ENCODE measurements at places on chromosomes 3 and 15.
A peak's percentile ranks its signal among the peaks of the same experiment; 100 is the strongest.

DNA sequence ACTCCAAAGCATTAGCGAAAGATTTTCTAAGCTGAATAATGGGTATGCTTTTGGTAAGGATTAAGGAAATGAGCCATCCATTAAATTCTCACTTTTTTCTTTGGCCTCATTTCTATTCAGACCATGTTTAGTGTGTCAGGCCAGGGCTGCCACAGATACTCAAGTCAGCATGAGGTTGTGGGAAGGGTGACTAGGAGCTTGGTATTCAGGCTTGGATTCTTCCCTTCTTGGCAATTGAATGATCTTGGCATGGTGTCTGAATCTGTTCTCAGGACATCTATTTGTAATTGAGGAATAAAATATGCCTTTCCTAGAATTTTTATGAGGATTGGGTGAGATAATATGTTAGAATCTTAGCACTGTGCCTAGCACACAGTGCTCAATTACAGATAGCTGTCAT, 11.2 kb downstream of the CCNB2 start:
- DNase-seq, result no peak

DNA sequence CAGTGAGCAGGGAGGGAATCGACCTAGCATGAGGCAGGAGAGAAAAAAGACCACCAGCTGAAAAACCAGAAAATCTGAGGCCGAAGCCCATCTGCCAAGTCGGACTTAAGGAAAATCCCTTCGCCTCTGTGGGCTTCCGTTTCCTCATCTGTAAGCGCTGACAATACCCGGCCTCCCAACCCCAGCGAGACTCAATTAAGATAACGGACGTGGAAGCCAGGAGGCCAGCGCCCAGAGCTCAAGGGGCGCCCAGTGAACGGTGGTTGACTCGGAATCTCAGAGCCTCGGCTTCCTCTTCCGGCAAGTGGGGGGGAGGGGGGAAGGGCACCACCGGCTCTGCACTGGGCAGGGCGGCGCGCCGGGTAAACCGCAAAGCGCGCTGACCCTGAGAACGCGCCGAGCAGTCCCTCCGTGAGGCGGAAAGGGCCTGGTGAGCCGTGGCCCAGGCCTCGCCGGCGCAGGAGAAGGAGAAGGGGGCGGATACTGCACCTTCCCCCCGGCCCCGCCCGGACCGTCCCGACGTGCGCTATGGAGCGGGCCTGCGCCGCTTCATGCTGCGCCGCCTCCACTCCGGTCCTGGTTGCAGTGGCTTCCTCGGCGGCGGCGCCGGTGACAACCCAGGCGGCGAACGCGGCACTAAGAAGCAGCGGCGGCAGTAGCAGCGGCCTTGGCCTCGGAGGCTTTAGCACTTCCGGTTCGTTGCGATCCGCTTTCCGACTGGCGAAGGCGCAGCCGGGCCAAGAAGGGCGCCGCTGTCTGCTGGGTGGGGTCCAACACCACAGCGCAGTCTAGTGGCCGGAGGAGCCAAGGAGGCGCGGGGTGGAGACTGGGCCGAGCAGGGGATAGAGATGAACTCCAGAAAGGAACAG, at the start of gene DPP8:
Gene DPP8, minus strand, starts transcription at position 693 of the 869 bp plus-strand sequence. CDS start 5,136 bp downstream, outside the sequence.
- peak; percentile 87 for DNase-seq

DNA sequence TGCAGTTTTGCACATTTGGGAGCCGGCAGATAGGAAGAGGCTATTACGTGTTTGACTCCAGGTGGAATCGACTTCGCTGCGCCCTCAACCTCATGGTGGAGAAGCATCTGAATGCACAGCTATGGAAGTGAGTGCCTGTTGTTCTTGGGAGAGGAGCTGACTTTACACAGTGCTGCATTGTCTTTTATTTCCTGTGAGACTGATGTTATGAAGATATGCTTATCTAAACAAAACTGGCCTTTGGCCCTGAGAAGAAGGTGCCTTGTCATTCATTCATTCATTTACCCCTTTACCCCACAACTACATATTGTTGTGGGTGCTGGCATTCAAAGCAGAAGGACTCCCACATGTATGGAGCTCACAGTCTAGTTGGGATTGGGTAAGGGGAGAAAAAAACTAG, 32.6 kb downstream of the PSMD6 start:
- DNase-seq, result no peak

DNA sequence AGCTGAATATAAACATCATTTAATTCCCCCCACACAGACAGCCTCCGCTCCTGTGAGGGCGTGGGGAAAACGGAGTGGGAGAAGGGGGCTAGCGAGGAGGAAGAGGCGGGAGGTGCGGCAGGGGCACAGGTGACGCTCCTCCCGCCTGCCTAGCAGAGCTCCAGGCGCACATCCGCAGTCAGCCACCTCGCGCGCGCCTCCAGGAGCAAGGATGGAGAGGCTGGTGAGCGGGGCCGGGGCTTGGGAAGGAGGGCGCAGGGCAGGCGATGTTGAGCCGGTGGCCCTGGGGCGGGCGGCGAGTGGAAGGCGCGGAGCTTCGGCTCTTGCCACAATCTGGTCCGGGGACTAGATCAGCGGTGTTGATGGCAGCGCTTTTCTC, at the start of gene CD200:
Gene CD200, plus strand, starts transcription at position 155 of the 379 bp plus-strand sequence. Its CDS starts 57 bp downstream, at position 212.
- peak; percentile 14 for DNase-seq

- DNase-seq, result no peak
Measured at GRCh38 chr3:82939491-82940097, 1178.1 kb upstream of the GBE1 start.

- no peak for DNase-seq
Measured at GRCh38 chr15:37135225-37135624, 34.9 kb upstream of the MEIS2 start.

- DNase-seq, result no peak
Measured at GRCh38 chr3:46681387-46681786, 12.1 kb downstream of the ALS2CL start.

DNA sequence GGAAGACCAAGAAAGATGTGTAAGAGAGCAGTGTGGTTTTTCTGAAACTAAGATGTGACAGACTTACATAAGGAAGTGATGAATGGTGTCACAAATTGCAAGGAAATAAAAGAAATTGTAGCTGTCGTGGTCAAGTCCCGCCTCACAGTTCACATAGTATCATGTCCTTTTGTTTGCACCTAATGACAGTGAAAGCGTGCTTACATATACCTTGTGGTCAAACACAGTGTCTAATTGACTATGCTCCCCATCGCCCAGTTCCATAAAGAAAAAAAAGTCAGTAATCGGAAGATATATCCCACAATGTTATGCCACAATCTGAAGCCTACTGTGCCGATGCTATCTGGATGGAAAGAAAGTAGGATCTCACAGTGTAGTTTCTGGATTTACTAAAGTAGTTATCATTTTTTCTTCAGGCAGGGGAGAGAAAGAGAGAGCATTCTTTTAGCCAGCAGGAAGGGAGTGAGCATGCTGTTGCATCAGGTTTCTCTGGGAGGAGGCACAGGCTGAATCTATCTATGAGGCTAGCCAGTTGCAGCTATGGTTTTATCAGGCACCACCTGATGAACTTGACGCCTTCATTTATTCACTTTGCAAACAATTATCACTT, 9.8 kb upstream of the PLSCR1 start:
- DNase-seq, result no peak

GRCh38 chr3:188241883-188242282, 87.9 kb downstream of the LPP start:
- no peak for DNase-seq

DNA sequence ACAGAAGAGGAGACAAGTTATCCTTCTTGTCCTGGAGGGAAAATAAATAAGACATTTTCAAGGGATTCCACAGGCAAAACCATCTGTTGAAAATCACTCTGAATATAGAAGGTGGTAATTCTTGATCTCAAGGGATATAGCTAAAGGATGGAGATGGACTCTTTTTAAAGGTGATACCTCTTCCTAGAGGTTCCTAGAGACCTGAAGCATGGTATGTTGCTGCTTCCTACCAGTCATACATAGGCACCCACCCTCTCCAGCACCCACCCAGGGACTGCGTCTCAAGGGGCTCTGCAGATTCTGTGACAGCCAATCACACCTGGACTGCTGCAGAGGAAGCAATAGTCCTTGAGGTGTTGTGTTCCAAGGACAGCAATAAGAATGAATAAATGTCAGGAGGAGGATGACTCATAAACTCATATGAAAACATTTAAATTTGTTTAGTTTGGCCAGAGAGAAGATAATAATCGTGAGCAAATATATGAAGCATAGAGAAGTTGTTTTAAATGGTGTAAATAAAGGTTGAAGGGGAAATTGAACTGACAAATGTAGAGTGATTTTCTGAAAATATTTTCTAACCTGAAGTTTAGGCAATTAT, 741.6 kb upstream of the CBLB start:
- DNase-seq, result no peak

- DNase-seq, result no peak
Measured at GRCh38 chr15:88832820-88833730, 29.8 kb downstream of the ACAN start.

DNA sequence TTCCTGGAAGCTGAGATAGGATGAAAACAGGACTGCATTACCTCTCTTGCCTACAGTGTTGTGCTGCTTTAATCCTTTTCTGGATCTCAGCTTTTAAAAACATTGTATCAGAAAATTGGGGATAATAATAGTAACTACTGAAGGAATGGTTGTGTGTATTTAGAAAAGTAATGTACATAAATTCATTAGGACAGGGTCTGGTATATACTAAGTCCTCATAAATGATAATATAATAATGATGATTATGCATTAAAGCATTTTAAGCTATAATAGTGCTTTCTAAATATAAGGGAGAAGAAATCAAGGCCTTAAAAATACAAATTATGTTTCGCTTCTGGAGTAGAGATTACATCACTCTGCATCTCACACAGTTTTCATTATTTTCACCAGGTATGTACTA, 530.1 kb downstream of the ZNF385D start:
- DNase-seq, result no peak

DNA sequence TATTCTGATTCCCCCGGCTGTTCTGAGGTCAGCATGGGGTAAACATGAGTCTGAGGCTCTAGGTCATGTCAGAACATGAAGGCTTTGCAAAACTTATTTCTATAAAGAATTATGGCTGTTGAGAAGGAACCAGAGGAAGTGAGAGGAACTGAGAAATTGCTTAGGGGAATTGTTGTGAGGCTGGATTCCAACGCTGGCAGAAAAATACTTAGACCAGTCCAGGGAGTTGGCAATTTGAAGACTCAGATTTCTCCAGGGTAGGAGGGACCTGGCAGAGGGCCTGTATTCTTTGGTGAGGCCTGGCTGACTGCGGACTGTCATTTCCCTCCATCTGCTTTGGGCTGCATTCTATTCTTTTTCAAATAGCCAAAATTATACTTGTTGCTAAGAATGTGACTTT, 155.5 kb downstream of the PLD1 start:
- no peak for DNase-seq

- DNase-seq, result no peak
Measured at GRCh38 chr3:129560269-129560787, 17.4 kb downstream of the H1-8 start.

- no peak for DNase-seq
Measured at GRCh38 chr3:10206166-10206511, 41.4 kb downstream of the IRAK2 start.

- no peak for DNase-seq
Measured at GRCh38 chr15:74428442-74428787, 5.3 kb downstream of the SEMA7A start.

- no peak for DNase-seq
Measured at GRCh38 chr3:39473452-39474125, 6.1 kb downstream of the MOBP start.

DNA sequence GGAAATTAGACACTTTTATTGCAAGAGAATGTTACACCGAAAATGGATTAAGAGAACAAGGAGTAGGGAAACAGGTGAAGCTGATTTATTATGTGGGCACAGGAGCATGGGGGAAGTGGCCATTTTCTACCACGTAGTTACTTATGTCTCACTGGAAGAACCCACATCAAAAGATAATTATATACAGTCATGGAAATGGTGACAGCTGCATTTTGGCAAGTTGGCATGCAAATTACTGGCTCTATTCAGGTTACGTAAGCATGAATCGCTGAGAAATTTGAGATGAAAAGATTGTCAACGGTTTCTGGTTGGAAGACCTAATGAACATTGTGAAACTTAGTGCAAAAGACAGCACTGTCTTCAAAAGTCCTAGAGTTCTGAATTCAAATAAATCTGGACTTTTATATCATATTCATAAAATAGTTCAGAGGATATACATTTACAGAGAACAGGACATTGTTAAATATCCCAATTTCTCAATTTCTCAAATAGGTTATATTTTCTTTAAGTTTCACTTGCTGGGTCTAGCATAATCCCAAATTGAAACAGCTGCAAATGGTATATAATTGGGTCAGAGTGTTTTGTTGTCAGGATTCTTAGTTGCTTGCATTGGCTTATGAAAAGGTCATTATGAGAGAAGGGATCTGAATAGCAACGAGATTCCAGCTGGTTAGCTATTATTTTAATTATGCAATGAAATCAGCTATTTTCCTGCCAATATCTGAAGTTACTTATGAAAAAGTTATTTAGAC, 567.8 kb downstream of the ZPLD1 start:
- DNase-seq, result no peak

DNA sequence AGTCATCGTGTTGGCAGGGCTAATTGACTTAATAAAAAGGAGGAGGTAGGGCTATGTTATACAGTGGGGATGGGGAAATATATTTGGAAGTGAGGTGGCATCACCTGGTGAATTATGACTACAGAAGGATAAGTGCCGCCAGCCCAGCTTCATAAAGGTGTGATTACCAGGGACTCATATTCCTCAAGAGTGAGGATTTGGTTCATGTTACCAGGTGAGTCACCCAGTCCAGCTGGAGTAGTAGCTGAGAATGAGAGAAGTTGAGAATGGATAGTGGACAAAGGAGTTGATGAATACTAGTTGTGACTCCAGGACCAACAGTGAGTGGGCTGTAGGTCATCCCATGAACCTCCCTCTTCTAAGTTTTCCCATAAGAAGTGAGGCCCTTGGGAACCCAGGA, 143.0 kb upstream of the GALNT15 start:
- no peak for DNase-seq

DNA sequence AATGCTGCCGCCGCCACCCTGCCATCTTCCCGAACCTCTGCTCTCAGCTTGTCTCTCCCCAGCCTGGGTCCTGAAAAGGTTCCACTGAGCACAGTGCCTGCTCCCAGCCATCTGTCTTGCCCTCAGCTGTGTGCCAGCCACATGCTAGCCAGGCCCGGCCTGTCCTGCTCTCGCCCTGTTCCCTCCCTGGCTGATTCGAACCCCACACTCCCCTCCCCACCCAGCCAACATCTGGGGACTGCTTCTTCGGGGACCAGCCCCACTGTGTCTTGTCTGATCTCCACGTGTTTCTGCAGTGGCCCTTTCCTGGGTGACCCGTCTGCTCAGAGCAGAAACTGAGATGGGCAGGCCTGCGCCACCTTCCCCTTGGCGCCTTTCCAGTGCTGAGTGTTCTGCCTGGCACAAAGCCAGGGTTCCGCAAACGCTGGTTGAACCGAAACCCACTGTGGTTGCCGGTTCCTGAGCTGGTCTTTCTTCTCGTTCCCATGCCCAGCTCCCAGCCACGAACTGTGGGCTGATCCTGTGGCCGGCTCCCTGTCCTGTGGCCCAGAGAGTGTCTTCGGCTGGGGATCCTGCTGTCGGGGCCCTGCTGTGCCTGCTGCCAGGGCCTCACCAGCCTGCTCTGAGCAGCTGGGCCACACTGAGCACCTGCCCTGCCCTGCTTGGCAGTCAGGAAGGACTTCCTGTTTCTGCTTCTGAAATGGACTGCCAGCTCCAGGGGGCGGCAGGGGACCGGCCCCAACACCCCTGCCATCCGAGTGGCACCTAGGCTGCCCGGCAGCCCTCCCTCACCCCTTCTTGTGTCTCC, 62.7 kb upstream of the KLF13 start:
- DNase-seq, result peak; percentile 60
